ENCODE measurements at places on chromosomes 16 and 17.

- DNase-seq: no peak
These were observed 40.0 kb downstream of the TBC1D16 start for GRCh38 chr17:79995696-79996095.

GRCh38 chr16:73565263-73565662, 517.3 kb upstream of the ZFHX3 start:
- no peak for DNase-seq

GRCh38 chr17:59899099-59899498, 6.2 kb downstream of the RPS6KB1 start:
- DNase-seq: no peak

DNA sequence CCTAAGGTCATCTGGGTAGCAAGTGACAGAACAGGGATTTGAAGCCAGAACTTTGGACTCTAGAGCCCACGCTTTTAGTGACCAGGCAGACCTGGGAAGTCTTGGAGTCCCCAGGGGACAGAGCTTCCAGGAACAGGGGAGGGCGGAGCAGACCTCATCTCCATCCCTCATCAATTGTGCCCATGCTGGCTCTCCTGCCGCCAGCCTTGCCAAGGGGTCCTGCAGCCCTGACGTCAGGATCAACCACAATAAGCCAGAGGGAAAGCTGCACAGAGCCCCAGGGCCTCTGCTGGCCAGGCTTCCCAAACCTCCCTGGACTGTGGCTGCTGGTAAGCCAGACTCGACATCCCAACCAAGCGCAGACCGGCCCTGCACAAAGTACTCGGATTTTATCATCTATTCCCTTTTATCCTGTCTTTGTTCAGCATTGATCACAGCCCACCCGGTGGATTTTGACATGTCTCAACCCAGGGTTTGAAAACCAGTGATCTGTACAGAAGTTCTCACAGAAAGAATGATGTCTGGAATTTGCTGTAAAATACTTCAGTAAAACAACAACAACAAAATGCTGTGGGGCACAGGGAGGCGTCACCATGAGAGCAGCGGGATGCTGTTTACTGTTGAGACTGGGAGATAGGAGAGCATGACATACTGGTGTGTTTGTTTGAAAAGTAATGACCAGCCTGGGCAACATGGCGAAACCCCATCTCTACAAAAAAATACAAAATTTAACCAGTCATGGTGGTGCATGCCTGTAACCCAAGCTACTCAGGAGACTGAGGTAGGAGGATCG, 11.8 kb downstream of the C16orf74 start:
- no peak for DNase-seq

Measured in right lung (tissue), 10 donors.